ENCODE measurements at places on chromosomes 2 and 18.

DNA sequence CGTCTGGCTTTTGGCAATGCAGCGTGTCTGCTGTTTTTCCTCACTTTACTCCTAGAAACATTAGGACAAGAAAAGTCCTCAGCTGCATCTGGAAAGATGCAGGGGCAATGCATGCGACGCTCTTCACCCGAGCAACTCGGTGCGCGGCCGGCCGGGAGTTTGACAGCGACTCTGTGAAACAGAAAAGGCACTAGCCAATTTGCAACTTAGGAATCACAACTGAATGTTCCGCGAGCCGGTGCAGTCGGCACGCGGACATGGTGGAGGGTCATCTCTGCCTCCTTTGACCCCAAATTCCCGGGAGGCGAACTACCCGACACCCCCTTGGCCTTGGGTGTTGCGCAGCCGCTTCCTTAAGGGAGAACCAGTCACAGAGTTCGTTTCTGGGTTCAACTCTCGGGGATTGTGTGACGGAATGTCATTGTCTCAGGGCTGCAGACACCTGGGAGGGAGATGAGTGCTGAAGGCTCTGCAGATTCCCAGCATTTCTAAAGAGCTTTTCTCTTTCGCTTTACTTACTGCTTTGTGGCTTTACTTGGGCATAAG, 9.8 kb downstream of the NR4A2 start:
- no peak for DNase-seq

DNA sequence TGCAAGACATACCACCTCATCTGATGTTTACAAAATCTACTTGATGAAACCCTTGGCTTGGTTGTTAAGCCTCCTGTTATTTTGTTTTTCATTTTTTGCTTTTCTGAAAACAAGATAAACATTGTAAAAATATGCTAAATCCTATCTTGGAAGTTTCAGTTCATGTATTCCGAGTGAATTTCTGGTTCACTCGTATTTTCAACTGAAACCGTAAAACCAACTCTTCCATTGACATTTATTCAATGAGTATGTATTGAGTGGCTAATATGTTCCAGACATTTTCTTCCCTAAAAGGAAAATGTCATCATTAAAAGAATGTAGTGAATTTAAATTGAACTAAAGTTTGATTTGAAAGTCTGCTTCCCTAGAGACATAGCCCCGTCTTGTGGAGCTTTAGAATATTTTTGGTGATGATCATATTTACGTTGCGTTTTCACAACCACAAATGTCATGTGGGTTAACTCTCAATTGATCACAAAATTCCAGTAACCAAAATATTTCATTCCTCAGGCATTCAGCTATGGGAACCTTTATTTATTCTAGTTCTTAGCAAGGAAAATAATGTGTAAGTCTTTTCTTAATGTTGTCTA, 204.2 kb downstream of the MBD2 start:
- no peak for DNase-seq

DNA sequence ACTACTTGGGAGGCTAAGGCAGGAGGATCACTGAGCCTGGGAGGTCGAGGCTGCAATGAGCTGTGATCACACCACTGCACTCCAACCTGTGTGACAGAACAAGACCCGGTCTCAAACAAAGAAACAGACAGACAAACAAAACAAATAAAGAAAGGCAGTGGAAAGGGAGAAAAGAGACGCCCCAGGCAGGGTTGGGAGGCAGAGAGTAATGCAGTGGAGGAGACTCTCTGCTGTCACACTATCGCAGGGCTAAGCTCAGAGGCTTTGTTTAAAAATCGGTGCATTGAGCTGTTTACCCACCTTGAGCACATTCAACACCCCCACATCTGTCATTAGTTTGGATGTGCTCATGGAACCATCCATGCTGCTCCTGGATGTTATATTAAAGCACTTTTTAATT, 84.2 kb upstream of the RMP24 start:
- no peak for DNase-seq

GRCh38 chr2:27049422-27050280, 1.8 kb upstream of the AGBL5 start:
- DNase-seq = no peak

GRCh38 chr2:161915121-161915520, 158.9 kb downstream of the DPP4 start:
- DNase-seq = no peak
